Activated naive CD8-positive, alpha-beta T cell treated with anti-CD3 and anti-CD28 coated beads, Interleukin-2, amount 50 U/mL, for 16 hours (primary cell): ENCODE measurements at places on chromosomes 2 and 18.
A peak's percentile ranks its signal among the peaks of the same experiment; 100 is the strongest.

- DNase-seq: no peak
These were observed 125.1 kb downstream of the COPS8 start for GRCh38 chr2:237210763-237211162.

DNA sequence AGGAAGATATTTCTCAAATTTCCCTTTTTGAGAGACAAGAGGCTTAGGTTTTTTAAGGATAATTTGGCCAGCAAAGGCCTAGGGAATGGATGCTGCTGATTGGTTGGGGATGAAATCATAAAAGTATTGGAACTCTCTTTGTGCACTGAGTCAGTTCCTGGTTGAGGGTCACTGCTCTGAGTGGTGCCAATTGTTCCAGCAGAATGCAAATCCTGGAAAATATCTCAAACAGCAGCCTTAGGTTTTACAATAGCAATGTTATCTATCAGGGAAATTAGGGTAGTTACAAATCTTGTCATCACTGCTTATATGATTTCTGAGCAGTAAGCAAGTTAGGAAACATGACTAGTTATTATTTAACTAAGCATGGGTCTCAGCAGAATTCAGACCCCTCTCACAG is 96.2 kb downstream of the RAD51AP2 start:
- no peak for DNase-seq

DNA sequence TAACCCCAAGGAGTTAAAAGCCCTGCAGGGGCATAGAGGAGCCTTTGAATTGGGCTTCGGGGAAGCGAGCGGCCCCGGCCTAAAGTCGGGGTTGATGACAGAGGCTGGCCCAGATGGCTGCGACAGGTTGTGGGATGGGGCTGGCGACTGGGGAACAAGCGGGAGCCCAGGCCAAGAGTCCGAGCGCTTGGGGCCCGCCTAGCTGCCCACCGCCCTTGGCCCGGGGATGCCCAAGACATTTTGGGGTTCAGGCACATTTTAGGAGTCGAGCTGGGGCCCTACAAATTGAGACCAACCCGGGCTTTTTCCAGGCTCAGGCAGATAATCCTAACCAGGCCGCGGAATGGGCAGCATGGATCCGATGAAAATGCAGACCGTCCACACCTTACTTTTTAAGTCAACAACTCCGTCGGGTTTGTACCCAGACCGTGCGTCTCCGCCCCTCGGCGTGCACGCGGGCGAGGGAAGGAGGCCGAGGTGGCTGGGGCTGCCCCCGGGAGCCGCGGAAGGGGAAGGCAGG is 507 bp downstream of the RTKN start:
- no peak for DNase-seq

GRCh38 chr2:130828461-130828860 is 8.3 kb upstream of the ARHGEF4 start:
- DNase-seq: no peak

DNA sequence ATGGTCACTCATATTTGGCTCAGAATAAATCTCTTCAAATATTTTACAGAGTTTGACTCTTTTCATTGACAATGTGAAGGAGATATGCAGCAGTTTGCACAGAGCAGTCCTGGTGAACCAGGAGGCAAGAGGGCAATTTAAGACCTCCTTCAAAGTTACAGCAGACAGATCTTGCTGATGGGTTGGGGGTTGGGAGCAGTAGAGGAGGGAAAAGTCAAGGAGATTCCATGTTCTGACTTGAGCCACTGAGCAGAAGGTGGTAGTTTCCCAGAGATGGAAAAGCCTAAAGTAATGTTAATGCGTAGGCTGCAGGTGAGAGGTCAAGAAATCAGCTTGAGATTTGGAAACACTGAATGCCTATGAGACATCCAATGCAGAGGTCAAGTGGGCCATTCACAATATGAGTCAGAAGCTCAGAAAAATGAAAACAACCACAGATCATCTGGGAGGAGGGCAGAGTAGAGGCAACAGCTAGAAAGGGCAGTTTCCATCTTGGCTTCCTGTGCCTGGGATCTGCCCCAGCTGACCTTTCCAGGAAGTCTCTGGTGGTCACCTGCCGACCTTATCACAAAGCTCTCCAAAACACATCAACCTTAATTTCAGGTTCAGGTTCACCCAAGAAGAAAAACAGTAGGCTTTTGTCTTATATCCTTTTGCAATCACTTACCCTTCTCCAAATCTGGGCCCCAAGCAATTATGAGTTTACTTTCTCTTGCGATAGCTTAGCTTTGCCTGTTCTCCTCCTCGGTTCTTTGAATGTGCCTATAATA is 197.5 kb upstream of the ARL4C start:
- no peak for DNase-seq

DNA sequence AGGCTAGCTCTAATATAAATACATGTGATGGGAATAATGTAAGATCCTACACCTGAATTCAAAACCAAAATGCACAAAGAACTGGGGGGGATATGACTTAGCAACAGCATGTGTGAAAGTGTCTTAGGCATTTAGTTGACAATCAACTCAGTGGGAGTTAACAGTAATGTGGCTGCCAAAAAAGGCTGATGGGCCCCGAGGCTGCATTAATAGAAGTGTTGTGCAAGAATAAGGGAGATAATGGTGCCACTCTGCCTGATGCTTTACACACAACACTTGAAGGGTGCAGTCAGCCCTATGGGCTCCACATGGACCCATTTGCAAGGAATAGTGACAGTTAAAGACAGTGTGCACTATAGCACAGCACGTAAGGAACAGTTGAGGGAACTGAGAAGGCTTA is 649.4 kb upstream of the ZEB2 start:
- DNase-seq: no peak

DNA sequence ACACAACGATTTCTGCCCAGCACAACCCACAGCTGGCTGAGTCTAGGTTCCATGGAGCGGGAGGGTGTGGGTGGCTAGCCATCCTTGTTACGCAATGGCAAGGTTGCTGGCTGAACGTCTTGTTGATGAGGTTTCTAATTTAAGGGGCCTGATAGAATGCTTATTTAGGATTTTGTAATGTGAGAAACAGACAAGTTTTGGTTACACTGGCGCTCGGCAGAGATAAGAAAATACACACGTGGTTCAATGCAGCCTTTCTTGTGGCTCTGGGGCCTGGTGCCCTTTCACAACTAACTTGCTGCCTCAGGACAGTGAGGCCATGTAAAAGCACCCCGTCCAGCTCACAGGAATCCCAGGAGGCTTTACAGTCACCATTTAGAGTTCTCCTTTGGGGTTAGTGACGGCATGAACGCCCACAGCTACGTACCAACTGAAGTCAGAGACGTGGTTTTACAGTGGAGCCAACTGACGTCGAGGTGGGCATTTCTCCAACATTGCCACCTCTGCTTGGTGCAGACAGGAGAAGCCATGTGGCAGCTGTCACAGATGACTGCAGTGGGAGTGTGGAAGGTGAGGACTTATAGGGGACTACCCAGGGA is 29.7 kb upstream of the PIEZO2 start:
- no peak for DNase-seq

DNA sequence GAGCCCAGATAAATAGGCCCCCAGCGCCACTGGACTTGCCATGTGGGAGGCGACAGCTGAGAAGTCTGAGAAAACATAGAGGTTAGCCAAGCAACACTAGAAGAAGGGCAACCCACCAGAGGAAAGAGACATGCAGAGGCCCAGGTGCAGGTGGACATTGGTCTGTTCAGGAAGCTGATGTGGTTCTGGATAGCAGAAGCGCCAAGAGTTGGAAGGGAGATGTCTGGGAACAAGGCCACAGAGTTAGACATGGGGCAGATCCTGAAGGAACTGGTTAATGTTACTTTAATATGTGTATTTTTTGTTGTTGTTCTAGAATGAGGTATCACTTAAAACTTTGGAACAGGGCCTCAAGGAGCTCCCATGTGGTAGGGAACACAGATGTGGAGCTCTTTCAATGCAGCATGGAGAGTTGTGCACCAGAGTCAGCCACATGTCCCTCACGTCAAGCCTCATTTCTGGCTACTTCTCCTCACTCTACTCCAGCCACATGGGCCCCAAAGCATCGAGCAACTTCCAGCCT is 62.2 kb upstream of the PKDCC start:
- no peak for DNase-seq

GRCh38 chr2:29549069-29549380 is 372.4 kb downstream of the ALK start:
- no peak for DNase-seq

DNA sequence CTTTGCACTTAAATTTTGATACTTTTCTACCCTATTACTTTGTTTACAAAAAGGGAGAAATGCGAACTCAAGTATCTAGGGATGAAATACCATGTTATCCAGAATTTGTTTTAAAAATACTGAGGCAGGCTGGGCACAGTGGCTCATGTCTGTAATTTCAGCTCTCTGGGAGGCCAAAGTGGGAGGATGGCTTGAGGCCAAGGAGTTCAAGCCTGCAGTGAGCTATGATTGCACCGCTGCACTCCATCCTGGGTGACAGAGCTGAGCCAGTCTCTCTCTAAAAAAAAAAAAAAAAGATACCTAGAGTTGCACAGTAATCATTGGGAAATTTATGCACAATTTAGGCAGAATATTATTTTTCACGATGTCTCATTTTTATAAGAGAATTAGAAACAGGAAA is 12.4 kb upstream of the VAPA start:
- DNase-seq: no peak

- DNase-seq: no peak
These were observed 37.6 kb upstream of the IL1RL1 start for GRCh38 chr2:102273619-102274211.

GRCh38 chr2:205682239-205682970 is at the start of gene NRP2:
TSS of gene NRP2 (plus strand) at chr2:205682501. CDS start at chr2:205683291, 790 bp downstream.
- peak; percentile 17 for DNase-seq

DNA sequence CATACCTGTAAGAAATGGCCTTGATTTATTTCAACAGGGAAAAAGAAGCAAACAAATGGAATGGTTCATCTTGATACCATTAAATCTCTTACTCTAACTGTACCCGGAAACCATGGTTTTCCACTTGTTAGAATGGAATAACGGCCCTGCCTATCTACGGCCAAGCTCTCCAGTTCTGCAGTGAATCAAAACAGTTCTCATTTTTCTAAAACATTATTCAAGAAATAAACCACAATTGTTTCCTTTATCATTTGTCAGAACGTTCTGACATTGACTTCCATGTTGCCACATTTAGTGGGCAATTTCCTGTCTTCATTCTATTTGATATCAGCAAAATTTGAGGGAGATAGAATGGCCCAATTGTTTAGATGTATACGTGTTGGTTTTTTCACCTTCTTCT is 118.8 kb upstream of the CDH19 start:
- no peak for DNase-seq

DNA sequence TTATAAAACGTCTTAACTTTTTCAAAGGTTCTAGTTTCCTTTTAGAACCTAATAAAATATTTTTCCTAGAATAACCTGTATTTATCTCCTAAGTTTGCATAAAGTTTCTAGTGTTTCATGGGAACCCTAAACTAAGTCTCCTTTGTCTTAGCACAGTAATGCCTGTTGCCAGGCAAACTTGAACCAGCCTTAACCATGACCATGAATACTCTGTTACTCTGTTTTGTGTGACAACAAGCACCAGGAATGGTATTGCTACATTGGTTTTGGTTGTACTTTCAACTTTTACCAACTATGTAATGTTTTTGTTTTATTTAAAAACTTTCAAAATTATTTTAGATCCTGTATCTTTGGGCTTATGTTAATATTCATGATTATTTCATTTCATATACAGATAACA is 137.6 kb downstream of the CERS6 start:
- DNase-seq: no peak

DNA sequence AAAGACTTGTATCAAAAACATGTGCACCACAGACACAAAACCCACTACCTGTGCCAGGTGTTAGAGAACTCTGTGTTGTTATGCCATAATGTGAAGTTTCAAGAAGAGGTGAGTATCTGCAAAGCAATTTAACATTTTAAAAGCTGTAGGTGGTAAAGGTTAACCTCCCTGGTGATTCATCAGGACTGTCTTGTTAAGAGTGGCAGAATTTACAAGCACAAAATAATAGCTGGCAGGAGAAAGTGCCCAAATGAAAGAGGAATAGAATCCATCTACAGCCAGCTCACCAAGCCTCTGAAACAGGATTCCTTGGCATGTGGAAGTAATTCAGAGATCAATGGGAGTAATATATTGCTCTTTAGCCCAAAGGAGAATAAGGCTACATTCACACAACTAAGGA is 230.7 kb downstream of the AFF3 start:
- DNase-seq: no peak

DNA sequence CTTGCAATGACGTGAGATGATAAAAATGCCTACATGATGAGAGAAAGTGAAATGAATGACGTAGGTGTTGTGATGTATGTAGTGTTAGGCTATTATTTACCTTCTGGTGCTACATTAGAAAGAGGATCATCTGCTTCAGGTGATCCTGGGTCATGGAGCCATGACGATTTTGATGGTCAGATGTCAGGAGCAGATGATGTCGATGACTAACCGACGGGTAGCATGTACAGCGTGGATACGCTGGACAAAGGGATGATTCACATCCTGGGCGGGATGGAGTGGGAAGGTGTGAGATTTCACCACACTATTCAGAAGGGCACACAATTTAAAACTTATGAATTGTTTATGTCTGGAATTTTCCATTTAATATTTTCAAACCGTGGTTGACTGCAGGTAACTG is 43.5 kb upstream of the ACVR1C start:
- no peak for DNase-seq

DNA sequence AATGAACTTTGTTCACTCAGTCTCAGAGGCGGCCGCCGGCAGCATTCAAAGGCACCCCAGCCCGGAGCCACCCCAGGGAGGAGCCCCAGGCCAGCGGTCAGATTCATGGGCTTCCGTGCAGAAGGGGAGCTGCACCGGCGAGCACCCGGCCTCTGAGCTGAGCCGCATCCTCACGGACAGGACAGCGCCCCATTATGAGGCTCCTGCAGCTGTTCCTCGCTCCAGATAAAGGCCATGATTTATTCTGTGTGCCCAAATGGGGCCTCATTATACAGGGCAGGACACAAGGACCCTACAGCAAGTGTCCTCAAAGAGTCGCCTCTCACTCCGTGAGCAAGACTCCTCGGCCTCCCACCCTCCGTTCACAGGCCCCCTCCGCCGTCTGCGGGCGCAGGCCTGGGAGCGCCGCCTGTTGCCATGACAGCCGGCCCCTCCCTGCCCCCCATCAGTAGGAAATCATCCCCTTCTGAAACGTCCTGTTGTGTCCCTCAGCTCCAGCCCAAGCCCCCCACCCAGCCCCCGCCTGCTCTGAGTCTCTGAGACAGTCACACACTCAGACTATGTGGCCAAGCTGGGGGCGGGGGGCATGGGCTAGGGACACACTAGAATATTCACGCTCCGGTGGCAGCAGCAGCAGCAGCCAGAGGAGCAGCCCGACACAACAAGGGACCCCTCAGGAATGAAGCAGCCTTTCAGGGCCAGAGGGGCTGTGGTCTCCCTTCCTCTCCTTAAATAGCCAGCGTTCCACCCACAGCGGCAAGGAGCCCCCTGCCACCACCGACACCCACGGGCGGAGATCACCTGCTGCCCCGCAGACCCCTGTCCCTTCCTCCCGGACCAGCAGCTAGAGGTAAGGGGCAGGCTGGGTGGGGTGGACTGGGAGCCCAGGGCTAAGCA is at the start of gene GPR17:
Gene GPR17 (plus strand): TSS at position 759 of the 897 bp plus-strand sequence. CDS start 4,583 bp downstream, outside the sequence.
- DNase-seq: no peak
